ENCODE measurements at places on chromosomes 5 and 9. TPM values are rescaled to one million over a fixed set of nuclear protein-coding genes. Genes with fewer than 3 reads are reported as not detected.

Gene CDH9
- 1.7 TPM for polyA plus RNA-seq

Gene AP3B1
- polyA plus RNA-seq, result 7.7 TPM

Gene SPAG8
- 4.2 TPM for polyA plus RNA-seq

Gene ZNF462
- polyA plus RNA-seq, result 15.8 TPM

Gene SPATA9
- polyA plus RNA-seq, result 1.1 TPM

Gene GDNF
- not detected for polyA plus RNA-seq

Gene GOLPH3
- polyA plus RNA-seq, result 75.8 TPM

Gene CD72
- polyA plus RNA-seq, result not detected

Gene SEMA5A
- polyA plus RNA-seq, result 3.2 TPM

Gene ACER2
- 7.1 TPM for polyA plus RNA-seq

Gene CDHR2
- polyA plus RNA-seq, result 1.0 TPM

Gene VCAN
- polyA plus RNA-seq, result 1,274 TPM

Gene LCN10
- not detected for polyA plus RNA-seq

Gene SLC27A4
- polyA plus RNA-seq, result 34.2 TPM

Gene PARP8
- 29.9 TPM for polyA plus RNA-seq

Gene ST8SIA4
- polyA plus RNA-seq, result 14.9 TPM

Gene SHOC1
- not detected for polyA plus RNA-seq

Gene ITK
- not detected for polyA plus RNA-seq

Gene CCL28
- not detected for polyA plus RNA-seq

Gene CDKN2B
- polyA plus RNA-seq, result 0.15 TPM

Gene MAPKAP1
- 57.5 TPM for polyA plus RNA-seq

Gene CCNO
- polyA plus RNA-seq, result 0.16 TPM

Gene DEPDC1B
- 7.1 TPM for polyA plus RNA-seq

Gene TMEM8B
- 12.9 TPM for polyA plus RNA-seq

Gene TEX53
- polyA plus RNA-seq, result not detected

Gene CARD9
- polyA plus RNA-seq, result 0.77 TPM

Gene MARVELD2
- polyA plus RNA-seq, result not detected

Gene KIF24
- polyA plus RNA-seq, result 0.19 TPM

All from neural cell (in vitro differentiated cells).